SIG-M5 (cell line): ENCODE measurements at places on chromosomes 7 and 10.

GRCh38 chr10:25398680-25399079 lies 223.9 kb downstream of the GPR158 start:
- DNase-seq = no peak

GRCh38 chr7:91787931-91788330 lies 92.6 kb downstream of the MTERF1 start:
- DNase-seq = no peak

GRCh38 chr7:54596747-54597146 lies 54.6 kb downstream of the VSTM2A start:
- DNase-seq = no peak

- DNase-seq = no peak
Observed at GRCh38 chr10:68934994-68935393, 21.0 kb upstream of the DDX21 start.

DNA sequence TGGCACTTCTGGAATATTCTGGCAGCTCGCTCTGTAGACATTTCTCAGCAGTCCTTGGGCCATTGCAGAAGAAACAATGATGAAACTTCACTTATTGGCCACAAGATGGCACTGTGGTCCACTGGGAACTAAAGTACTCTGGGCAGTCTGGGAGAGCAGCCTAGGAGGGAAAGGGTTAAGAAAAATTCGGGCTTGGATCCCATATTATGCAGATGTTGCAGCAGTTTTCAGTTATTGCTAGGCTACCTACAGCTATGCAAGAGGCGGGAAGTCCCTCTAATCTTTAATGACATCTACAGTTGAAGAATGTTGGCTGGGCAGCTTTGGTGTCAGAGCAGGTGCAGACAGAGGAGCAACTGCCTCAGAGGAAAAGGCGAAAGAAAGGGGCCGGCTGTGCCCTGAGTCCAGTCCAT lies 201.7 kb upstream of the PRSS58 start:
- DNase-seq = no peak

DNA sequence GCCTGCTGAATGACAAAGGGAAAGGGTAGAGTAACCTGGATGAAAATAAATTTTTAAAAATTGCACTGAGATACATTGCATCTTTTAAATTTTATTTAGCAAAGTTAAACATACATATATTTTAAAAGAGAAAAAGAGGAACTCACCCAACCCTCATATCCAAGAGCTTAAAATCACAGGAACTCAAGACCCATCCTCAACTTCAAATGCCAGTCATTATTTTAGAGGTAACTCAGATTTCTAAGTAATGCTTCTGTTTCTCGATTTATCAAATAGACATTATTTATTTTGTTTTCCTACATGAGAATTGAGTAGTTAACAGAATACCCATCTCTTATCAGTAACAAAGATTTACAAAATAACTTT lies 32.4 kb upstream of the KMT2E start:
- no peak for DNase-seq

GRCh38 chr10:91038971-91039370 lies 118.1 kb upstream of the ANKRD1 start:
- DNase-seq = no peak

DNA sequence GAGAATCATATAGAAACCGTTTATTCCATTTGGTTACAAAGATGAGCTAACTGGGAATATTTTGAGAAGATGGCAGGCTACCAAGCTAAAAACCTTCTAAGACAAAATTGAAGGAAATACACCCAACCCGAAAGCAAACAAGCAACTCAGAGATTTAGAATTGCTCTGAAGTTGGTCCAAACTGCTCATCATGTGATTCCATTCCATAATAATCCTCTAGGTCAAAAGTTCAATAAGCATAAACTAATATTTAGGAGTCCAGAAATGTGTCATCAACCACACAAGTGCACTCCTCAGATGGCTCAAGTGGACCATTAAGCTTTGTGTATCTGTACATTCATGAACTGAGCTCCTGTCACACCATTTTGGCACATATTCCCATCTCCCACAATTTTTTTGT lies 28.7 kb downstream of the DGKI start:
- DNase-seq = no peak

GRCh38 chr10:96457341-96457740 lies 56.4 kb downstream of the TLL2 start:
- DNase-seq = no peak

DNA sequence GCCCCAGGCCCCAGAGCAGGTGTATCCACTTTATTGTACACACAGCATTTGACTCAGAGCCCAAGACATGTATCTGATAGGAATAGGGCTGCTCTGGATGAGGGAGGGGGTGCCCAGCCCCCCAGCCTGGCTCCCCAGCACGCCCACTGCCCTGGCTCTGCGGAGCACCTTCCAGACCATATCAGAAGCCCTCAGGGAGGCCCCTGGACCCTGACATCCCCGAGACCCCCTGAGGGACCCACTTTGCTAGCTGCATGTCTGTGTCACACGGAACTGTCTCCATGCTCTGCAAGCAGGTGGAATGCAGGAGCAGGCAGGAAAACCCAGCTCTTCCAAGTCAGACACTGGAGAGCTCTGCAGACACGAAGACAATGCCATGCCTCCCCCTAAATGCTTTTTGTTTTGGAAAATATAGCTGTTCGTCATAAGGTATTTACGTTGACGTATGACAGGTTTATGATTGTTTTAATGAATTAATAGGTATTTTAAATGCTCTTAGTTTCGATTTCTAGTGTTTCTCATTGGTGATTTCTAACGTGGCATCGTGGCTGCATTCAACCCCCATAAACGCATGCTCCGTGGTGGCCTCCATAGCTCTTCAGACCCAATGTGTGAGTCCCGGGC lies 92.8 kb upstream of the INSIG1 start:
- no peak for DNase-seq

DNA sequence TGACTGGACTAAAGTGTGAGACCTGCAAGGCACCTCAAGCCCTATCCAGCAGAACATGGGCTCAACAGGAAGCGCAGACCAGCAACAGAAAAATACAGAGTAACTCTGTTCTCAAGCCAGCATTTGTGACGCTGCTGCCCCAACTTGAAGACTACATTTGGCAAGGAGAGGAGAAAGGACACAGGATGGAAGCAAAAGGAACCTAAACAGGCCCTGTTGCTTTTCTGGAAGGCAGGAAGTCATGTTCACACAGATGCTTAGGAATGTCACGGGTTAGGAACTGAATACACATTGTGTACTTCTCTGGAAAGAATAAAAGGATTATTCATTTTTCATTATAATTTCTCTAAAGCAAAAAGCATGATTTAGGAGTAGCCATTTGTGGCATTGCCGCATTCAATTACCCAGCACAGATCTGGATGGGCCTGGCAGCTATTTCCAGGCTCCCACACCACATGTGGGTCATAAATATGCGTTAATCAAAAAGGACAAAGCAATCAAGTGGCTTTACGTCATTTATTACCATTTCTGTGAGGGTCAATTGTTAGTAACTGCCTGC lies 19.8 kb upstream of the TOMM7 start:
- DNase-seq = no peak

- DNase-seq = no peak
Observed at GRCh38 chr10:133186416-133187090, 26.5 kb downstream of the KNDC1 start.

DNA sequence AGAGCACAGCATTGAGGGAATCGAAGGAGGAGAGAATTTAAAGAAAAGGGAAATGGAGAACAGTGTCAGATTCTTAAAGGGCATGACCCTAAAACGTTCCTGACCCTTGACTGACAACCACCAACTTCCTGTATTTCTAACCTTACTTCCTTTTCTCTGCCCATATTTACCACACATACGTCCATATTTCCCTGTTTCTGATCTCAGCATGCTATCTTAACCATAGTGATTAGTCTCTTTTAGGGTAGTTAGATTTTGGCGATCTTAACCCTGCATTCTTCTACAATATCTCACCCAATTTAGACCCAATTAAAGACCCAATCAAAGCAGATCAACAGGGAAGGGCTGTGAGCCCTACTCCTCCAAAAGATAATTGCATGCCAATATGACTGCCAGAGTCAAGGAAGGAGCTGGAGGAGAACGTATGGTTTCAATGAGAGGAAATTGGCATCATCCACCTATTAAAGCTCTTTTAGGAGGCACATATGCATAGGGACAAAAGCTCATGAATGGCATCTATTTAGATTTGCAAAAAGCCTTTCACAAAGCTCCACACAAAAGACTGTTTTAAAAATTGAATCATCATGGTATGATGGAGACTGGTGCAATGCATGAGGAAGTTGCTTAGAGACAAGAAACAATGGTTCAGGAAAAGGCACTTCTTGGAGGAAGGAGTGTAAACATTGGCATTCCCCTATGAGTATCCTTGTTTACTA lies 49.0 kb upstream of the ARHGAP12 start:
- DNase-seq = peak; percentile 87

DNA sequence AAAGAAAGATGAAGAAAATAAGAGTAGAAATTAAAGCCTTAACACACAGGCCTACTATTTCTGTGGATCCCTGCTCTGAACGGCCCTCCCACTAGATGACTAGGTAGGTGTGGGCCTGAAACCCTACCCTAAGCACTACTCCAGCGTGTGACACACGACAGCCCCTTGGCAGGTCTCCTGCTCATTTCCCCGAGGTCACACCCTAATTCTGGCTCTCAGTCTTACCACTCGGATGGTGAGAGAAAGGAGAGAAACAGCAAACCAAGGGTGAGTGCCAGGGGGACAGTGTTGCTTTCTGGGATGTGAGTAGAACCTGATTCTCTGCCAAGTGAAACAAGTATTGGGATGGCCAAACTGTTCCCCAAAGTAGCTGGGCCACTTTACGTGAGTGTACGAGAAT lies 12.1 kb downstream of the GALNTL5 start:
- no peak for DNase-seq

GRCh38 chr7:143013893-143014292 lies 13.0 kb downstream of the OR9A2 start:
- DNase-seq = no peak

DNA sequence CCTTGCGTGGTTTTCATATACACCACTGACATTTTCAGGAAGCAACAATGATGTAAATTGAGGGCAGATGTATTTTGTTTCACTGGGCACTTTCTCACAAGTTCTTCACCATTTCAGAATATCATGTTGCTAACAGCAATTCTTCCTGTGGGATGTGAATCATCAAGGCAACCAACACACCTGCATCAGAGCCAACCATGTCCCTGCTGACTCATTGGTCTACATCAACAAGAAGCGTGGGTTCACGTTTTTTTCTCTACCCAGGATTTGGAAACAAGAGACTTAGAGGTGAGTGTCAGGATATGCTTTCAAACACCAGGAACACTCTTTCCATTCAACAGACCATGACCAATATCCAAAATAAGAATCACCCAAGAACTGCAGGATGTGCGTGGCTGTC lies 203.9 kb downstream of the TEX36 start:
- no peak for DNase-seq

GRCh38 chr10:63744060-63744941 lies 223.1 kb downstream of the REEP3 start:
- DNase-seq = no peak

DNA sequence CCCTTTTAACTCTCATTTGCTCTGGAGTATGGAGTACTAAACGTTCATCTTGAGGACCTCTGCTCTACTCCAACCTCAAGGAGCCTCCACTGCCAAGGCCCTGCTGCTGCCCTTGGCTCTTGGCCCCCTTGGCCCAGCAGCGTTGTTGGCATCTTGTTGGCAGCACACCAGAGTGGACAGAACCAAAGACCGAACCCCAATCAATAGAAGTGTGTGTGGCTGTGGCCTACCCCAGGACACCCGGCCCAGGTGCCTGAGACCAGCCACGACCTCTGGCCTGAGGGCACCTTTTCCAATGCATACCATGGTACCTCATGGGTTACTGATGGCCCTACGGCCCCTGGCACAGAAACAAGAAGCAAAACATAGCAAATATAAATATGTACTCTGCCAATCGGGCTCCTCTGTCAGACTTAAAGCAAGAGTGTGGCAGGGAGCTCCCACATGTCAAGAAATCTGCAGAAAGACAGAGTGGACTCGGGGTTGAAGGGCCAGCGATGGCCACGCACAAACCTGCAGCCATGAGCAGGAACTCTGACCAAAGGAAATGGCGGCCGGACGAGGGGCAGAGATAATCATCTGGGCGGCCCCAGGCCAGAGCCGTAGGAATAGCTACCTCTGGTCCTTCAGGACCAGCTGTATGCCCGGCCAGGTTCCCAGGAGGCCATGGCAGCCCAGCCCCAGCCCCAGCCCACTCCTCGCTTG lies 2.9 kb downstream of the NPC1L1 start:
- no peak for DNase-seq

- no peak for DNase-seq
Observed at GRCh38 chr10:101067356-101068083, 5.7 kb downstream of the KAZALD1 start.

DNA sequence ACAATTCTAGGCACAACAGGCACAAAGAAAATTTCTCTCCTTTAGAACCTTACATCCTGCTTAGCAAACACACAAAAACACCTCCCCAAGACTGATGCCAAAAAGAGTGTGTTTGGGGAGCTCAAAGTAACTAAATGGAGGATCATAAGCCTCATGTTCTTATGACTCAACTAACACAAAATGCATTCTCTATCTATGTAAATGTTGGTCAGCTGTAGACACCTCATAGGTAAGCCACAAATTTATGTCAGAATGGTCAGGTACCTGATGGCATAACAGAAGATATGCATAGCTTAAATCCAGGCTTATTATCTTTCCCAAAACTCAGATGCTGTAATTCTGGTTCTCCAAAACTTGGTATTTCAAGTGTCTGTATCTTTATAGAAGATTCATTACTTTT lies 315.1 kb downstream of the C7orf25 start:
- no peak for DNase-seq

- no peak for DNase-seq
Observed at GRCh38 chr7:3998060-3998459, 684.0 kb upstream of the FOXK1 start.

- no peak for DNase-seq
Observed at GRCh38 chr7:106862317-106863089, 2.6 kb upstream of the PIK3CG start.

- DNase-seq = no peak
Observed at GRCh38 chr7:125059861-125060456, 130.3 kb upstream of the POT1 start.

DNA sequence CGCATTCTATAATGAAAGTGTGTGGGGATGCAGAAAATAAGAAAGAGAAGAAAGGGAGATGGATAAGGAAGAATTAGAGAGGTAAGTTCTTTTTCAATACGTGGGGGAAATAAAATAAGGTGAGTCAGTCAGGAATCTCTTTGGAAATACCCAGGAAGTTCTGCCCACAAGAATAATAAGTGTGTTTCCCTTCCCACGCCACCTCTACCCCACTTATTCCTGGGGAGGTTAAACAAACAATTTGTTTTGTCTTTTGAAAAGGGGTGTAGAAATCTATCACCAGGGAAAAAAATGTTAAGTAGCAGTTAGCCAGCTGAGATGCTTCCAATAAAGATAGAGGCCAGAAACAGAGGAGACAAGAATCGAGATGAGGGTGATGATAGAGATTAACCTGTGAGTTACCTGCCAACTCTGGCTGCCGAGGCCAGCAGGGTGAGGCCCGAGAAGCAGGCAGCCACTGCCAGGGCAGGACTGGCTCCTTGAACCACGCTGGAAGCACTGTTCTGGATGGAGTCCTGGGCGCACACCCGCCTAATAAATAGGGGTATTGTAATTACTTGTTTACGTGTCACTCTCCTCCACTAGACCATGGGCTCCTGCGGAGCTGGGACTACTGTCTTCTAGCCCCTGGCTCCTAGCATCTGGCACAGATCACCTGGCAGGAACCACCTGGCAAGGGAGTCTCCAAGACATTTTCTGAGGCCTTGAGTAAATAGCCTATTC lies 191.3 kb downstream of the FGFR2 start:
- DNase-seq = no peak
